ENCODE measurements at places on chromosomes 4 and X. TPM values are rescaled to one million over a fixed set of nuclear protein-coding genes. Genes with fewer than 3 reads are reported as not detected.

DNA sequence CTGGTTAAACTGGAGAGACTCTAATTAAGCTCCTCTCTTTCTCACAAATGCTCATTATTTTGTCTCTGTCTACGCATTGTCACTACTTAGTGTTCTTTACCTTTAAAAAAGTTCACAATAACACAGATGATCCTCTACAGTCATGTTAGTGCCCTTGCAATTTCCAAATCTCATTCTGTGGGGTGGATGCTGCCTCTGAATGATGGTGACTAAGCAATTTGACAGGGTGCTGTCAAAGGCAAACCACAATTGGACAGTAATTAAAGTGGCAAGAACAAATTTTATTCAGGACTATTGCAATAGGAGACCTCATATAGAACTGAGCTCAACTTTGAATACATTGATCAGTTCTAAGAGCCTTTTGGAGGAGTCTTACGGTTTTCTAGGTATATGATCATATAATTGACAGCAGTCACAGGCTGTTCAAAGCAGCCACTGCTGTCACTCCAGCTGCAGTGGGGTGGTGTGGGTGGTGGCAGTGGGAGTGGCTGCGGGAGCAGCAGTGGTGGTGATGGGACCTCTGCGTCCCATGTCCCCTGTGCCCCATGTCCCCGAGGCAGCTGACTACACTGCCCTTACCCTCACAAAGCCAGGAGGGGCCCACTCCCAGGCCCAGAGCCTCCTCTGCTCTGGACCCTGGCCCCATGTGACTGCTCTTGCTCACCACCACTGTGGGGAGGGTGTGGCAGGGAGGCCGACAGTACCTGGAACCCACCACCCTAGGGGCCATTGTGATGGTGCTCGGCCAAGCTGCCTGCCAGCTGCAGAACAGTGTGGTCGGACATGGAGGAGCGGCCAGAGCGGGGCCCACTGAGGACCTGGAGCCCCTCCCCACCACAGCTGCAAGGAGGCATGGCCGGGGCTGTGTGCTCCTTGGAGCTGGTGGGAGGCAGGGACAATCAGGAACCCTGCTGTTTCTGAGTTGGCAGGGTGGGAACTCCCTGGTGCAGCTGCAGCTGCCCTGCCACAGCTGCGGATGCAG lies 30.4 kb upstream of the PAGE1 start:
- DNase-seq, result no peak

DNA sequence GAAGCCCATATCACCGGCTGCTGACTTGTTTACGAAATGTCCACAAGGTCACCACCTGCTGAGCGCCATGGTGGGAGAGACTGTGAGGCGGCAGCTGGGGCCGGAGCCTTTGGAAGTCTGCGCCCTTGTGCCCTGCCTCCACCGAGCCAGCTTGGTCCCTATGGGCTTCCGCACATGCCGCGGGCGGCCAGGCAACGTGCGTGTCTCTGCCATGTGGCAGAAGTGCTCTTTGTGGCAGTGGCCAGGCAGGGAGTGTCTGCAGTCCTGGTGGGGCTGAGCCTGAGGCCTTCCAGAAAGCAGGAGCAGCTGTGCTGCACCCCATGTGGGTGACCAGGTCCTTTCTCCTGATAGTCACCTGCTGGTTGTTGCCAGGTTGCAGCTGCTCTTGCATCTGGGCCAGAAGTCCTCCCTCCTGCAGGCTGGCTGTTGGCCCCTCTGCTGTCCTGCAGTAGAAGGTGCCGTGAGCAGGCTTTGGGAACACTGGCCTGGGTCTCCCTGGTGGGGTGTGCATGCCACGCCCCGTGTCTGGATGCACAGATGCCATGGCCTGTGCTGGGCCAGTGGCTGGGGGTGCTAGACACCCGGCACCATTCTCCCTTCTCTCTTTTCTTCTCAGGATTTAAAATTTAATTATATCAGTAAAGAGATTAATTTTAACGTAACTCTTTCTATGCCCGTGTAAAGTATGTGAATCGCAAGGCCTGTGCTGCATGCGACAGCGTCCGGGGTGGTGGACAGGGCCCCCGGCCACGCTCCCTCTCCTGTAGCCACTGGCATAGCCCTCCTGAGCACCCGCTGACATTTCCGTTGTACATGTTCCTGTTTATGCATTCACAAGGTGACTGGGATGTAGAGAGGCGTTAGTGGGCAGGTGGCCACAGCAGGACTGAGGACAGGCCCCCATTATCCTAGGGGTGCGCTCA lies 8.7 kb upstream of the MSANTD1 start:
- DNase-seq, result no peak

DNA sequence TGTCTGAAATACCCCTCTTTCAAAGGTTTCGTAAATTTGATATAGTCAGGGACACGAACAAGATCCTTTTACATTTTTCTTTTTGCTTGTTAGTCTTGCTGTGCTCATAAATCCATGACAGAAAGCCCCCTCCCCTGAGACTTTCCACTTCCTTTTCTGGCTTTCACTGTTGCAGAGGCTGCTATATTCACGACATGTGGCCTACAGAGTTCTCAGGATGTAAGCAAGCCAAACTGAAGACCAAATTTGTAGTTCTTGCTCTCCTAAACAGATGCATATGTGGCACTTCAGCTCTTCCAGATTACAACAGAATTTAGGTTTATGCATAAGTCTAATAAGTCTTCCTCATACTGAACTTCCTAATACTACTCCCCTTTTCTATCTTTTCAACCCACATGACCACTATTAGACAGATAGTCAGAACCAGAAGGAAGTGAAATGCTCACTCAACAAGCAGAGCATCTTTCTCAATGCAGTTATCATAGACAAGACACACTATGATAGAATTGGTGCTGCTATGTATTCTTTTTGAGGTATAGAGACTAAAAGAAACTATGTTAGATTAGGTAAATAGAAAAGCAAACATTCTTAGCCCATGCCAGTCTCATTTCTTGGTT lies 15.0 kb downstream of the BTK start:
- no peak for DNase-seq

Gene GYPE
- 0.21 TPM for total RNA-seq

DNA sequence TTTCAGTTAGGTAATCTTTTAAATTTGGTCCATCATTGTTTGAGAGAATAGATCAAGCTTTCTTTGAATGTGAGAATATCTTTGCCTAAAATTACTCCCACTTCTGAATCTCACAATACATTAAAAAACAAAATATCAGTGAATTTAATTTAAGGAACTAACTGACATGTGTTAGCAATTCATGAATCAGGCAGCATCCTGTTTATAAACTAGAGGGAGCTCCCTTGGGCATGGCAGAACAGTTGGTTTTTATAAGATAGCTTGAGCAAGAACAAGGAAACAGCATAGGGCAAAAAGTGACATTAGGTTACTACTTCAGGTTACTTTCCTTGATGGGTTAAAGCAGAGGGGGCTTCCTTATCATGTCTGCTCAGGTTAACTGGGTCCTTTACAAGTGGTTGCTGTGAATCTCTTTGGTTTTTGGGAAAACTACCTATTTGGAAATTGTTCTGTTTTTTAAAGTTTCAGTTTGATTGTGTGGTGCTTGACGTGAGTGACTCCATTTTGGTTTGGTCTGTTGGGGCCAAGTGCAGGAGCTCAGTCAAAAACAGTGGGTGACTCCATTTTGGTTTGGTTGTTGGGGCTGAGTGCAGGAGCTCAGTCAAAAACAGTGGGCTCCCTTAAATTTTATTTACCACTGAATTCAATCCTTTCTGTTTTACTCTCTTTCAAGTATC lies 68.0 kb downstream of the PPEF2 start:
- no peak for DNase-seq

Gene HERC3
- 72.8 TPM for total RNA-seq

DNA sequence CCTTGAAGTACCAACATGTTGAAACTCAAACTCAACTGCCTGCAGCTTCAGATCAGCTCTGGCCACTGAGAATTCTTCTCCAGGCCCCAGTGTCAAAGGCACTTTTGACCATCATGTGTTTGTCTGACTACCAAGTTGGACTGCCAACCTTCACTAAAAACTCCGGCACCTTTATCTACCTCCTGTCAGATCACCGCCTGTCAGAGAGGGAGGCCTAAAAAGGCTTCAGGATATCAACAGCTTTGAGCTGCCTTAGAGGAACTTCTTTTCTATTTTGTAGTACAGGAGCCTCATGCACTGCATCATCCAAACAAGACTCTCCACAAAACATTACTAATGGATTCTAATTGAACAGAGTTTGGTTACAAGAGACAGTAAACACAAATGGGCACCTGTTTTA lies 2.8 kb downstream of the ACSL1 start:
- no peak for DNase-seq

DNA sequence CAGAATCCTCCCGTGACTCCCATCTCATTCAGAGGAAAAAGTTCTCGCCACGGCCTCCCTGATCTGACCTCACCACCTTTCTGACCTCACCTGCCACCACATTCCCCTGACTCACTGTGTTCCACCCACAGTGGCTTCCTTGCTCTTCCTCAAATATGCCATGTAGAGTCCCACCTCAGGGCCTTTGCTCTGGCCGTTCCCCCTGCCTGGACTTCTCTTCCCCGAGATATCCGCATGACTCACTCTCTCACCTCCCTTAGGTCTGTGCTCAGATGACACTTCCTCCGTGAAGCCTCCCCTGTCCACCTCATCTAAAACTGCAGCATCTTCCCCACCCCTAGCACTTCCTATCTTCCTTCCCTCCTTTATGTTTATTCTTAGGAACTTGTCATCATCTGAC lies 7.2 kb upstream of the TSPYL2 start:
- DNase-seq, result no peak

- DNase-seq, result no peak
Measured at GRCh38 chr4:76279462-76279861, 27.1 kb upstream of the STBD1 start.

Gene FAM9C
- total RNA-seq, result not detected

GRCh38 chrX:107000013-107000515 lies at the start of gene MORC4:
TSS of gene MORC4 (minus strand) at chrX:107000212. CDS start at chrX:106999969, 243 bp downstream.
- peak; percentile 27 for DNase-seq

DNA sequence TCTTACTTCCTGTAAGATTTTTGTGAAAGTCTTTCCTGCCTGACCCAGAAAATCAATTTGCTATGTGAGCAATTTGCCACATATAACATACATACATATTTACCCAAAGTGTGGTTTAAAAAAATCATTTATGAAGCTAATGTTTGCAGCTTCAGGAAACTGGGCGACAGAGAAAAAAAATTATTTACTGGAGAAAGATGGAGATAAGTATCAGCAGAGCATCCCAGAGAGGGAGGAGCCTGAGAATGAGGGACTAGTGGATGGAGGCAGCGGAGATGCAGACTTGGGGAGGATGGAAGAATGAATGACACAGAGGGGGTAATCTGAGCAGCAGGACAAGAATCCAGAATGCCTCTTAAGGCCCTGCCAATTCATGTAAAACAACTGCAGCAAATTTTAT lies 975 bp upstream of the GYPA start:
- DNase-seq, result no peak

DNA sequence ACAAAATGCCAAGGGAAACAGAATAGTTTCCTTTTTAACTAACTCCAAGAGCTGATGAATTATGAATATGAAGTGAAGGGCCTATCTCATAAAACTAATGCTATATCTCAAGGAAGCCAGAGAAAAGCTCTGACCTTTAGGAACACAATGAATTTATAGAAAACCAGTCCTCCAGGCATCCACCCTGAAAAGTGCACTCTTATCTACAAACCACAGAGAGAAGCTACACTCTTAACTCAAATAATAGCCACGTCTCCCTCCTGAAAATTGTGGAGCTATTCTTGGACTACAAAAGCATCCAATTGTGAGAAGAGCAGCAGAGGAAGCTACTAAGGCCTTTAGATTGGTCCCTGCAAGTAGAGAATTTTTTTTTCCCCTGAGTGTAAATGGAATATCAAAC lies 253.9 kb downstream of the IL15 start:
- no peak for DNase-seq

- DNase-seq, result no peak
Measured at GRCh38 chr4:15031993-15032675, 29.9 kb downstream of the CPEB2 start.

- DNase-seq, result no peak
Measured at GRCh38 chrX:1011691-1012283, 200.7 kb downstream of the CRLF2 start.

DNA sequence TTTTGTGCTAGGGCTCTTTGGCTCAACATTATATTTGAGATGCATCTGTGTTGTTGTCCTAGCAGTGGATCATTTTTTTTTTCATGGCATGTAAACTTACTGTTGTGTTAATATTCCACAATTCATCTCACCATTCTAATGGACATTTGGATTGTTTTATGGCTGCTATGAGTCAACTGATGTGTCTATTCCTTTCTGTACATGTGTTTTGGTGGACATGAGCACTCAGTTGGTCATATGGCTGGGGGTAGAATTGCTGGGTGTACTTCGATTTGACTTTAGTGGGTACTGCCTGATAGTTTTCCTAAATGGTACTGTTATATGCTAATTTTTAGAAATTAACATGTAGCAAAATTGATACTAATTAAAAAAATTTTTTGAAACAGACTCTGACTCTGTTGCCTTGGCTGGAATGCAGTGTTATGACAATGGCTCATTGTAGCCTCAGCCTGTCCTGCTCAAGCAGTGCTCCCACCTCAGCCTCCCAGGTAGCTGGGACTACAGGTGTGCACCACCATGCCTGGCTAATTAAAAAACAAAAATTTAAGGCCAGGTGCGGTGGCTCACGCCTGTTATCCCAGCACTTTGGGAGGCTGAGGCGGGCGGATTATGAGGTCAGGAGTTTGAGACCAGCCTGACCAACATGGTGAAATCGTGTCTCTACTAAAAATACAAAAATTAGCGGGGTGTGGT lies 9.0 kb downstream of the FAM193A start:
- no peak for DNase-seq

DNA sequence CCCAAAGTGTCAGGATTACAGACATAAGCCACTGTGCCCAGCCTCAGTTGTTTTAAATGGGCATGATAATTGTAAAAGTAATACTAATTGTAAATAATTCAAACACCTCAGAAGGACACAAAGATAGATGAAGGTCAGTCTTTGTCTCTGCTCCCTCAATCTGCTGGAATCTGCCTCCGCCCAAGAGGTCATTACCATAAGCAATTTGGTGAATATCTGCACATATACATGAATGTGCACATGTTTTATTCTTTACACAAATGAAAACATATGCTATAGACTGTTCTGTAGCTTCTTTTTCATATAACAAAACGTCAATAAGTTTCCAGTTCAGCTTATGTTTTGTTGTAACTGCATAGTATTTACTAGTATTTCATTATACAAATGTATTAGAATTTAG lies 7.0 kb downstream of the STBD1 start:
- no peak for DNase-seq

- no peak for DNase-seq
Measured at GRCh38 chr4:178823673-178824295, 1381.5 kb upstream of the AGA start.

- DNase-seq, result no peak
Measured at GRCh38 chr4:52949336-52949735, 87.2 kb downstream of the RASL11B start.
